ENCODE measurements at places on chromosomes 11 and 22. TPM values are rescaled to one million over a fixed set of nuclear protein-coding genes. Genes with fewer than 3 reads are reported as not detected.

CASP5 gene
- not detected for total RNA-seq

- H3K27me3 ChIP-seq = no peaks in the 10 kb centered on the region
- H3K4me1 ChIP-seq = peaks cover 16% of the 10 kb centered on the region
- peak overlapping the region; percentile 87 for H3K27ac ChIP-seq
- no peaks in the 10 kb centered on the region for H3K36me3 ChIP-seq
- peak overlapping the region; percentile 93 for H3K4me3 ChIP-seq
- peak; percentile 62 for DNase-seq
These were observed 728 bp downstream of the DCUN1D5 start for GRCh38 chr11:103091064-103091800.

DNA sequence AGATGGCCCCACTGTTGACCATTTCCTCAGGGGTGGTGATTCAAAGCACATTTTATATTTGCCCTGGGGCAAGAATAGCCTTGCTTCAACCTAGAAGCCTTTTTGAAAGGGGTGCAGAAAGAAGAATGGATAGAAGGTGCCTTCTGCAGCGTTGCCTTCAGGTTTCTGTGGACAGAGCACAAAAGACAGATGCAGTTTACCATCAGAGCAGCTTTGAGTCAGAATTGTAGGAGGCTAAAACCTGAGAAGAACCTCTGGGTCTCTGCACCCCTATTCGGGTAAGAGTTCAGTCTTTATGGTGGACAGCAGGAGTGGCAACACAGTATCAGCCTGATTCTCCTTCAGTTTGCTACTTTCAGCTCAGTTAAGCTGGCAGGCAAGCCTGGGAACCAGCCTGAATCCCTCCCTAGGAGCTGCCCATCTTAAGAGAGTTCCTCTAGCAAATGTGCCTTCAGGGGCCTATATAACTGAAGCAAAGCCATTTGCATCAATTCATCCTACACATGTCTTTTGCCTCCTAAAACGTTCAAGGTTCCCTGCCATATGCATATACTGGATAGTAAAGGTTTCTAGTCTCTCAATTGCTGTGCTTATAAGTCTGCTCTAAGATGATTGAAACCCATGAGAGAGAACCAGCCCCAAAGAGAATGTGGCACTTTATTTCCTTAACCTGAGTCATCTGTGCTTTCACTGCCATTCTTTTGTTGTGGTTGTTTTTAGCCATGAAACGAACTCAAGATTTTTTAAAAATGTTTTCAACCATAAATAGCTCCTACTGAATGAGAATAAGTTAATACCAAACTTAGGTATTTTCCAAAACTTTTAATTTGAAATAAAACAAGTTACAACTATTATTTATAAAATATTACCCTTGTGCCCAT, 123.0 kb downstream of the TRIM44 start:
- no peaks in the 10 kb centered on the region for H3K36me3 ChIP-seq
- no peak overlapping the region for H3K4me3 ChIP-seq
- peak; percentile 69 for DNase-seq
- peaks cover 20% of the 10 kb centered on the region for H3K4me1 ChIP-seq

RASSF10 gene
- total RNA-seq = 3.0 TPM

DNA sequence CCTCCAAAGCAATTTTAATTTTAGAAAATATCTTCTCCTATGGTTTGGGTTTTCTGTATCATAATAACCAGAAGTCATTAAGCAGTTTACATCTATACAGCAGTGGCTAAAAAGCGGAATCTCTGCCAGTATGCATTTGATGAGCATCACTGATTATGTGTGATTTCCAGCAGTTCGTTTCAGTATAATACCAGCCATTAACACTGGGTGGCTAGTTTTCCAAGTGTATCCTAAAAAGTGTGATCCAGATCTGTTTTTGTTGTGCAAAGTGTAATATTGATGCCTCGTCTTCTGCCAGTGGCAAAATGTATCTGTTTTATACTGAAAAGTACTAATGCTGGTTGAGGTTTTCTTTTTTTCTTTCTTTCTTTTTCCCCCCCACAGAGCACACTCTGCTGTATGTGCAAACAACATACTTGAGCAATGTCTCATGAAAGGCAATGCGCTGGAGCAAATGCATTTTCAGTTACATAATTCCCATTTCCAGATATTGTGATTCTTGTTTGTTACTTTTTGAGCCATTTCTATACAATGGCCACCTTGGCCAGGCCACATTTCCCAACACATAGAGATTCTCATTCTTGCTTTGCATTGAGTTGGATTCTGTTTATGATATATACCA, 64.2 kb downstream of the SLC36A4 start:
- no peaks in the 10 kb centered on the region for H3K4me1 ChIP-seq
- no peaks in the 10 kb centered on the region for H3K36me3 ChIP-seq
- H3K27me3 ChIP-seq = no peaks in the 10 kb centered on the region
- no peak overlapping the region for H3K27ac ChIP-seq
- no peak for DNase-seq

- no peaks in the 10 kb centered on the region for H3K36me3 ChIP-seq
- no peaks in the 10 kb centered on the region for H3K4me1 ChIP-seq
- H3K4me3 ChIP-seq = no peak overlapping the region
- H3K27ac ChIP-seq = no peak overlapping the region
- no peaks in the 10 kb centered on the region for H3K27me3 ChIP-seq
- no peak for DNase-seq
These were observed 77.4 kb downstream of the GGTLC2 start for GRCh38 chr22:22721681-22722354.

DNA sequence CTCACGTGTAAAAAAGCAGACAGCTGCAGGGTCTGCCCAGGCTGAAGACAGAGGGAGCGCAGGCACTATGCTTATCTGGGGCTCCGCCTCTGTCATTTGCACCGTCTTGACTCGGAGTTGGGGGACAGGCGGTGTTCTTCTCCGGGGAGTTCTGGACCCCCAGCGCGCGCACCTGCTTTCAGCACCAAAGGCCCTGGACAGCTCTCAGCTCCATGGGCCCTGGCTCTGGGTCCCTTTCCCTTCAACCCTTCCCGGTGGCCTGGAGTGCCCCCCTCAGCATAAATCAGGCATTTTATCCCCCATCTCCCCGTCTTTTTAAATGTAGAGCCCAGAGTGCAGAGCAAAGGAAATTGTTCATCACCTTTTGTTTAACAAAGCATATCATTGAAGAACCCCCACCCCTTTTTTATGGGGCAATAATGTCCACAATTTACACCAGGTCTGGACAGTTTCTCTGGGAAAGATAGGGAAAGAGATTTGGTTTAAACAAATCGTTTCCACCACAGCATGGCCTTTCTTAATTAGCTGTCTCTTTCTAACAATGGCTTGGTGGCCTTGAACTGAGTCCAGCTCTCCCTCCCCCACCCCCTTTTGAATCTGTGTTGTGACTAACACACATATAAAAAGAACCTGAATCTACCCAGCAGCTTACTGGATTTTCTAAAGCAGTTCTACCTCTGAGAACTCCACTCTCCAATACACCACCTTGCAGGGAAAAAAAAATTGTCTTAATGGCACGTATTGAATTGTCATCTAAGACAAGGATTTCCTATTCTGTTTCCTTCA, 1.7 kb downstream of the SEZ6L start:
- DNase-seq = peak; percentile 24
- no peaks in the 10 kb centered on the region for H3K36me3 ChIP-seq
- no peaks in the 10 kb centered on the region for H3K27me3 ChIP-seq
- no peak overlapping the region for H3K27ac ChIP-seq
- peaks cover 10% of the 10 kb centered on the region for H3K4me1 ChIP-seq
- no peak overlapping the region for H3K4me3 ChIP-seq

GRM5 gene
- 4.9 TPM for total RNA-seq

GRCh38 chr22:36874736-36875135, 13.9 kb downstream of the NCF4 start:
- no peak for DNase-seq
- H3K27ac ChIP-seq = no peak overlapping the region

DNA sequence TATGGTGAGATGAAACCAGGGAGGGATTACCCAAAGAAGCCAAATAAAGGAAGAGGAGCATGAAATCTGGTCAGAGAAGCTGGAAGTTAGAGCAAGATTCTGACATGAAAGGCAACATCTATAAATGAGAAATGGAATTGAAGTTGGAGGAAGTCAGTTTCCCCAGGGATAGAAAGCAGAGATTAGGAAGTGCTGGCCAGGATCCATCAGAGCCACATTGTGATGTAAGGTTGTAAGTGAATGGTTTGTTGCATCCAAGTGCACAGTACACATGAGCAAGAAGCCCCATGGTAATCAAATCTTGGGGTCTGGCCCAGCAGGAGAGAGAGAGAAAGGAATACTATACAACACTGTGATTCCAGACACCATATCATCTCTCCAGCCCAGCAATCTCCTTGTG, 6.6 kb upstream of the NLRP10 start:
- DNase-seq = no peak
- H3K4me3 ChIP-seq = no peak overlapping the region
- no peak overlapping the region for H3K27ac ChIP-seq
- H3K4me1 ChIP-seq = no peaks in the 10 kb centered on the region
- H3K27me3 ChIP-seq = no peaks in the 10 kb centered on the region

DERL3 gene
- 16.2 TPM for total RNA-seq

DNA sequence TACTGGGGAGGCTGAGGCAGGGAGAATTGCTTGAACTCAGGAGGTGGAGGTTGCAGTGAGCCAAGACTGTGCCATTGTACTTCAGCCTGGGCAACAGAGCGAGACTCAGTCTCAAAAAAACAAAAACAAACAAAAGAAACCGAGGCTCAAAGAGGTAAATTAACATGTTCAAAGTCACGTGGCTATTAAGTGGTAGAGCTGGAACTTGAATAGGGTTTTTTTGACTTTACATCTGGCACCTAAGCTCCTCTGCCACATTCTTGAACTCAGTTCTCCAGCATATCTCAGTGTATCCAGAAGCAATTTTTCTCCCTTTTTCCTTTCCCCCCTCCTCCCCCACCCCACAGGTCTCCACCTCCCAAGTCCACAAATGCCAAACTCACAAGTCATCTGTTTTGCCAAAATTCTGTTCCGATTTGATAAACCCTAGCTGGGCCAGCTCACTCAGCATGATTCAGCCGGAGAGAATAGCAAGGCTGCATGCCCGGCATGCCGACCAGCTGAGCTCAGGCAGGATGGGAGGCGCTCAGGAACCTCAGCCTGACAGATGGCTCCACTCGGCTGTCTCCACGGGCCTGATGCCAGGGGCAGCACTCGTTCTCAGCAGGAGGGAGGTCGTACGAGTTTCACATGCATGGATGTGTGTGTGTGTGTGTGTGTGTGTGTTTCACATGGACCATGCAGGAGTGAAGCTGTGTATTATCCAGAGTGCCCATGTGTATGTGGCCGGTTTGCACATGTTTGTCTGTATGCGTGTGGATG, 63.2 kb upstream of the RRAS2 start:
- H3K36me3 ChIP-seq = no peaks in the 10 kb centered on the region
- H3K4me1 ChIP-seq = no peaks in the 10 kb centered on the region
- H3K27ac ChIP-seq = no peak overlapping the region
- H3K27me3 ChIP-seq = no peaks in the 10 kb centered on the region
- peak; percentile 61 for DNase-seq

- H3K36me3 ChIP-seq = no peaks in the 10 kb centered on the region
- H3K4me3 ChIP-seq = no peak overlapping the region
- no peaks in the 10 kb centered on the region for H3K4me1 ChIP-seq
- no peaks in the 10 kb centered on the region for H3K27me3 ChIP-seq
These were observed 21.8 kb downstream of the NUCB2 start for GRCh38 chr11:17298302-17298701.

DNA sequence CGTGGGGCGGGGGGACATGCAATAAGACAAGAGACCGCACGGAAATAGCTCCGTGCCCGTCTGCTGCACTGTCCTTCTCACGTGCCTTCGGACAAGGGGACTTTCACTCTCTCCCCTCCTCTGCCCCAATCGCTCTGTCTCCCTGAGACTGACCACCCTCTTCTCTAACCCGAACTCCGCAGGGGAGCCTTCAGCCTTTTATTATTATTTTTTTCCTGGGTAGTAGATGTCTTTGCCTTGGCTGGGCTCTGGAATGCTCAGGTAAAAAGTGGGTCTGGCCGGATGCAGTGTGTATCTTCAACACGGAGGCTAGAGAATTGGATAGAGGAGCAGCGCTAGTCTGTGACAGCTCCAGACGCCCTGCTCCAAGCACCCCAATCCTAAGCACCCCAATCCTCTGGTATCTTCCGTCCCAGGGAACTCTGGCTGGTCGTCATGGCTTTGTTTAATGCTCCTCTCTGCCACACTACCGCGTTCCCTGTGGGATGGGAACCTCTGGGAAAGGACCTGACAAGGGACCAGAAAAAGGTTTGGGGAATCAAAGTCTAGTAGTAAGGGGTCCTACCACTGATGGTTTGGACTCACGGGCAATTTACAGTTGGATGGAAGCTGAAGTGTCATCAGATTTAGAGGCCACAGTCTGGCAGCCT, 25.1 kb upstream of the ROBO3 start:
- no peak overlapping the region for H3K27ac ChIP-seq
- peak overlapping the region; percentile 38 for H3K4me3 ChIP-seq
- no peaks in the 10 kb centered on the region for H3K36me3 ChIP-seq
- no peaks in the 10 kb centered on the region for H3K27me3 ChIP-seq
- H3K4me1 ChIP-seq = peaks cover 14% of the 10 kb centered on the region

CAT gene
- total RNA-seq = 38.2 TPM

MS4A1 gene
- 0.43 TPM for total RNA-seq

MS4A3 gene
- total RNA-seq = 1.2 TPM

GRCh38 chr22:41833369-41834004, 582 bp downstream of the SREBF2 start:
- peak overlapping the region; percentile 98 for H3K27ac ChIP-seq
- DNase-seq = peak; percentile 62
- H3K4me3 ChIP-seq = peak overlapping the region; percentile 96
- H3K36me3 ChIP-seq = no peaks in the 10 kb centered on the region
- H3K4me1 ChIP-seq = peaks cover 10% of the 10 kb centered on the region
- H3K27me3 ChIP-seq = no peaks in the 10 kb centered on the region

- no peaks in the 10 kb centered on the region for H3K4me1 ChIP-seq
- H3K27me3 ChIP-seq = no peaks in the 10 kb centered on the region
- no peak overlapping the region for H3K27ac ChIP-seq
- no peaks in the 10 kb centered on the region for H3K36me3 ChIP-seq
- DNase-seq = no peak
These were observed 350.1 kb downstream of the TBC1D22A start for GRCh38 chr22:47112582-47112965.

- no peak for DNase-seq
- H3K27me3 ChIP-seq = no peaks in the 10 kb centered on the region
- H3K36me3 ChIP-seq = no peaks in the 10 kb centered on the region
- H3K4me3 ChIP-seq = peak overlapping the region; percentile 62
These were observed 788 bp downstream of the CD82 start for GRCh38 chr11:44565953-44566949.

DNA sequence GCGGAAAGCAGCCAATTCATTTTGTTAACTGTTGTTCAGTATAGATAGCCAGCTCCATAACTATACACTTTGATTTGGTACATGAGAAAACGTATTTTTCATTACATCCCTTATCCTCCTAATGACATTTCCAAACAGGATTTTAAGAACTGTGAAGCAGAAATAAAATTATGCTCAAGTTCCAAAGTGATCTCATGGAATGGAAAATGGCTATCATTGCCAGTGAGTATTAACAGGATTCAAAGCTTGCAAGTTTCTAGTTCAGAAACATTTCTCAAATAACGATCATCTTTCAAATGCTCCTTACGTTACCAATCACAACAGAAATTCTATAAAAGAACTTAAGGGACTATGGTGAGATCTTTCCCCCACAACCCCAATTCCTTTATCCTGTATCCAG, 53.7 kb downstream of the CADM1 start:
- H3K4me3 ChIP-seq = no peak overlapping the region
- no peaks in the 10 kb centered on the region for H3K4me1 ChIP-seq
- H3K27me3 ChIP-seq = no peaks in the 10 kb centered on the region
- DNase-seq = no peak
- H3K36me3 ChIP-seq = no peaks in the 10 kb centered on the region
